Hypothalamus (tissue), 51 donors: ENCODE measurements at places on chromosomes 13 and 19.

DNA sequence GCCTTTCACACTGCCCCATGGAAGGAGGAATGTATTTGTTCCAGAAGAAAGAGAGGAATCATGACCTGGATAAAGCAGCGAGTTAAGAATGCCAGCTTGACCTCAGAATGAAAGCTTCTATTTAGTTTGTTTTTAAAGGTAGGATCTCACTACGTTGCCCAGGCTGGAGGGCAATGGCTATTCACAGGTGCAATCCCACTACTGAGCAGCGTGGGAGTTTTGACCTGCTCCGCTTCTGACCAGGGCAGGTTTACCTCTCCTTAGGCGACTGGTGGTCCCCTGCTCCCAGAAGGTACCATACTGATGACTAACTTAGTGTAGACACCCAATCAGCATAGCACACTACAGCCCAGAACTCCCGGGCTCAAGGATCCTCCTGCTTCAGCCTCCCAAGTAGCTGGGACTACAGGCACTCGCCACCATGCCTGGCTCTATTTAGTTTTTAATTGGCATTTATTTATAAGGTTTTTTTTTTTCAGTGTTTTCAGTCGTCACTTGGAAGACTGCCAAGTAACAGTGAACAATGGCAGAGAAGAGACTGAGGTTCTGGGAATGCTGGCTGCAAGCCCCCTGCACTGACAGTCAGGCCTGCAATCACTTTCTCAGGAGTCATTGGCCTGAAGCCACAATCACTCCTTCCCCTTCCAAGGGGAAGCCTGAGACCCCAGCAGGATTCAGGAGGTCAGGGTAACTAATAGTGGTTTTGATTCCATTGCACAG lies 73.1 kb downstream of the EPS15L1 start:
- DNase-seq: no peak

DNA sequence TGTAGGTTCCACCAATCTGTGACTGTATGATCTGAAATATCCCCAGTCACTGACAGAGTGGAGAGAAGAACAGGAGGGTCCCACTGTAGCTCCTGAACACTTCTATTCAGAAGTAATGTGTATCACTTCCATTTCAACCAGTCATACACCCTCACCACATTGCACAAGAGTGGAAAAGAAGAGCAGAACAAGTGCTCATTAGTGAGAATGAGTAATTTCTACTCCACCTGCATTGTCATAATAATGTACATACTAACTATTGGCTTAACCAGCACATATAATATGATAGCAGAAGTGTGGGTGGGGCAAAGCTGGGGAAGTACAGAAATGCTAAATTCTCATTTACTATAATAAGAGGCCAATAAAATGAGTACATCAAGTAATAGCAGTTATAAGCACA lies 342.7 kb downstream of the LMO7 start:
- no peak for DNase-seq

- DNase-seq: no peak
Observed at GRCh38 chr19:36140304-36141038, 605 bp downstream of the CAPNS1 start.

GRCh38 chr13:99307247-99307646 lies at the start of gene GPR183:
TSS of gene GPR183 (minus strand) at chr13:99307399. CDS start at chr13:99296145, 11,254 bp downstream.
- DNase-seq: no peak

DNA sequence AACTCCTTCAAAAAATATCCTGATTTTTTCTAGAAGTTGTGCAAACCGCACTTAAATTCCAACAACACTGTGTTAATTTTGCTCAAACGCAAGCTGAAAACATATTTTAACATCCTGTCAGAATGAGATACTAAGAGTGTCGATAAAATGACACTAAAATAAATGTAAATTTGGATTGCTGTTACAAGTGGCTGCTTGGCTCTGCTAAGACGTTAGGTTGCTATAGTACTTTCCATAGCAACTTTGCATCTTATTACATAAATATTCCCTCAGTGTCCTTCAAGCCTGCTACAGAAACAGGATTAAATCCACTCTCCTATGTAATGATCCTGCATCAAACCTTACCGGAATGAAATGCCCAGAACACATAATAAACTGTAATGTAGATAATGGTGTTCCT lies 292.1 kb downstream of the DNAJC15 start:
- DNase-seq: no peak

GRCh38 chr19:56740501-56740900 lies 68.9 kb upstream of the ZNF835 start:
- DNase-seq: no peak

DNA sequence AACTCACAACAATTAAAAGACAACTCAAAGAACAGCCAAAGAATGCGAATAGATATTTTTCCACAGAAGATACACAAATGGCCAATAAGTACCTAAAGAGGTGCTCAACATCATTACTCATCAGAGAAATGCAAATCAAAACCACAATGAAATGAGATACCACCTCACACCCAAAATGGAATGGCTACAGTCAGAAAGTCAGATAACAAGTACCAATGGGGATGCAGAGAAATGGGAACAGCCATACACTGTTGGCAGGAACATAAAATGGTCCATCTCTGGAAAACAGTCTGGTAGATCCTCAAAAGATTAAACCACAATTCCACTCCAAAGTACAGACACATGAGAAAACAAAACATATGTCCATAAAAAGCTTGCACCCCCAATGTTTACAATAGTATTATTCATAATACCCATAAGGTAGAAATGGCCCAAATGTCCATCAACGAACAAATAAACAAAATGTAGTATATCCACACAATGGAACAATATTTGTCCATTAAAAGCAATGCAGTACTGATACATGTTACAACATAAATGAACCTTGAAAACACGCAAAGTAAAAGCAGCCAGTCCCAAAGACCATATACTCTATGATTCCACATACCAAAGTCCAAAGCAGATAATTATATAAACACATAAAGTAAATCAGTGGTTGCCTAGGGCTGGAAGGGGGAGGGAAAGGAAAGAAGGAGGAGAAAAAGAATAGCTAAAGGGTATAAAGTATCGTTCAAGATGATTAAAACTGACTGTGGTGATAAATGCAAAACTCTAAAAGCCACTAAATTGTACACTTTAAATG lies 19.6 kb downstream of the USP12 start:
- no peak for DNase-seq

DNA sequence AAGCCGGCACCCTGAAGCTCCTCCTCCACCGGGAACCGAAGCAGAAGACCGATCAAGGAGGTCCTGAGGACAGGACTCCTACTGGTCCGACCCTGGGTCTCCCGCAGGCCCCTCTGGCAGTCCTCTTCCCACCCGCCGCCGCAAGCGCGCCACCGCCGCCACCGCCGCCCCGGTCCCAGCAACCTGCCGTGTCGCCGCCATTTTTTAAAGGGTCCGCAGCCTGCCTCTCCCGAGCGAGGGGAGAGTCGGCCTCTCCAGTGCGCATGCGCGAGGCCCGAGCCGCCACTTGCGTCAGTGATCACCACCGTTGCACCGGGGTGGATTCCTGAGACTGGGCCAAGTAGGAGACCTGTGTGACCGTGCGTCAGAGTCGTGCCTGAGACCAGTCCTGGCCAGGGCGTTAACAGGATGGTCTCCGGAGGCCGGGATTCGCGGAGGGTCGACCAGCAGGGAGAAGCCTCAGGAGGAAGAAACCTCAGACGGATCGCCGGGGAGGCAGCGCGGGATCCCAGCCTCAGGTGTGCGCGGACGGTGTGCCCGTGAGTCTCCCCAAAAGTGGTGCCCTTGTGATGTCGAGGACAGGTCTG lies 51.6 kb downstream of the ZNF146 start:
- no peak for DNase-seq

- no peak for DNase-seq
Observed at GRCh38 chr13:20311022-20311421, 78.9 kb upstream of the GJB6 start.

DNA sequence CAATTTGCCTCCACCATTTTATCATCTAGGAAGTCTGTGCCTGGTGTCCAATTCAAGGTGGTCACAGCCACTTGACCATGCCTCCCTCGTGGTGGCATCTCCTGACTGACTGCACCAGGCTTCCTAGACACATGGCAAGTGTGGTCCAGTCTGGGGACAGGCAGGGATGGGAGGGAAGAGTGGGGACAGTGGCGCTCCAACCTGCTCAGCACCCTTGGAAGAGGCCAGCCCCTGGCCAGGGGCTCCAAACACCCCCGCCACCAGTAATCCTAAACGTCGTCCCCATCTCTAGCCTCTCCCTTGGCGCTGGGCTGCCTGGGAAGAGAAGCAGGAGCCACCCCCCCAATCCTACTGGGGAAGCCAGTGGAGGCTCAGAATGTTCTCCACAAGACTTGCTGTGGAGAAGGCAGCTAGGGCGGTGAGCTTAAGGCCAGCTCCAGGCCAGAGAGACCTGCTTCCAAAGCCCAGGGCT lies 2.7 kb downstream of the RPL36 start:
- DNase-seq: no peak

- no peak for DNase-seq
Observed at GRCh38 chr13:77868717-77869116, 49.9 kb downstream of the EDNRB start.

DNA sequence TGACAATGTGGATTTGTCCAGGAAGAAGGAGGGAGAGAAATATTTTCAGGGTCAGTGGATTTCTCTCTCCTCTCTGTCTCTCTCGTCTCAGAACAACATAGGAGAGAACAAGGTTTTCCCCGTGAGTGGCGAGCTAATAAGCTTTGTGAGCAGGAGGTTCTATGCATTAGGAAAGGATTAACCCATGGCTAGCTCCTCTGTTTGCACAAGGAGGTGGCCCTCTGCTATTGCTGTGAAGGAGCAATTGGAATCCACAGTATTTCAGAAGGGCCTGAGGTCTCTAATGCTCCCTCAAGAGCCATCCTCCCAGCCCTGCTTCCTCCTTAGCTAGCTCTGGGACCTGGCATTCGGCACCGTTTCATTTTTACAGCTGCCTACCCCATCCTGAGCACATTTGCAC lies 288.9 kb upstream of the MAB21L1 start:
- DNase-seq: no peak
